Activated CD8-positive, alpha-beta memory T cell treated with anti-CD3 and anti-CD28 coated beads for 48 hours (primary cell): ENCODE measurements at places on chromosomes 1 and 21.

- no peak for DNase-seq
Observed at GRCh38 chr1:212453156-212453857, 20.6 kb downstream of the NENF start.

GRCh38 chr1:202056644-202057334 is 46.4 kb downstream of the ELF3 start:
- DNase-seq: no peak

DNA sequence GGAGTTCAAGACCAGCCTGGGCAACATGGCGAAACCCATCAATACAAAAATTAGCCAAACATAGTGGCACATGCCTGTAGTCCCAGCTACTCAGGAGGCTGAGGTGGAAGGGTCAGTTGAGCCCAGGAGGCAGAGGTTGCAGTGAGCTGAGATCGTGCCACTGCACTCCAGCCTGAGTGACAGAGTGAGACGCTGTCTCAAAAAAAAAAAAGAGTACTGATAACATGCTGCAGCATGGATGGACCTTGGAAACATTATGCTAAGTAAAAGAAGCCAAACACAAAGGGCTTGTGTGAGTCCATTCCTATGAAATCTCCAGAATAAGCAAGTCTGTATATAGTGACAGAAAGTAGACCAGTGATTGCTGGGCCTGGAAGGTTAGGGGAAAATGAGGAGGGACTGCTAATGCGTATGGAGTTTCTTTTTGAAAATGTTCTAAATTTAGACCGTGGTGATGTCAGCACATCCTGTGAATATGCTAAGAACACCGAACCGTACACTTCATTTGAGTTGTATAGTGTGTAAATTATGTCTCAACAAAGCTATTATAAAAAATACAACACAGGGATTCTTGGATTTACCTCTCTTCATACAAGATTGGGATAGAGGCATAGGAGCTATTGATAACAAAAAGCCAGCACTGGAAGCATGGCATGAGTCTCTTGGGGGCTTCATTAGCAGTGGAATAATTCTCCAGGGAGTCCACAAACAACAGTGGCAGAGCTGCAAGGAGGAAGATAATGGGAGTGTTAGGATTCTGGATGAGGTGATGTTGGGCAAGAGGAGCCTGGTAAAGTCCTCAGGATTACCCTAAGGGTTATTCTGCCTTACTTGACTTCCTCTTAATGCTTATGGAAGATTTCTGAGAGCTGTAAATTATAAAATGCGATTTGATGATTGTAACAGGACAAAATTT is 73.5 kb downstream of the TTC3 start:
- no peak for DNase-seq

DNA sequence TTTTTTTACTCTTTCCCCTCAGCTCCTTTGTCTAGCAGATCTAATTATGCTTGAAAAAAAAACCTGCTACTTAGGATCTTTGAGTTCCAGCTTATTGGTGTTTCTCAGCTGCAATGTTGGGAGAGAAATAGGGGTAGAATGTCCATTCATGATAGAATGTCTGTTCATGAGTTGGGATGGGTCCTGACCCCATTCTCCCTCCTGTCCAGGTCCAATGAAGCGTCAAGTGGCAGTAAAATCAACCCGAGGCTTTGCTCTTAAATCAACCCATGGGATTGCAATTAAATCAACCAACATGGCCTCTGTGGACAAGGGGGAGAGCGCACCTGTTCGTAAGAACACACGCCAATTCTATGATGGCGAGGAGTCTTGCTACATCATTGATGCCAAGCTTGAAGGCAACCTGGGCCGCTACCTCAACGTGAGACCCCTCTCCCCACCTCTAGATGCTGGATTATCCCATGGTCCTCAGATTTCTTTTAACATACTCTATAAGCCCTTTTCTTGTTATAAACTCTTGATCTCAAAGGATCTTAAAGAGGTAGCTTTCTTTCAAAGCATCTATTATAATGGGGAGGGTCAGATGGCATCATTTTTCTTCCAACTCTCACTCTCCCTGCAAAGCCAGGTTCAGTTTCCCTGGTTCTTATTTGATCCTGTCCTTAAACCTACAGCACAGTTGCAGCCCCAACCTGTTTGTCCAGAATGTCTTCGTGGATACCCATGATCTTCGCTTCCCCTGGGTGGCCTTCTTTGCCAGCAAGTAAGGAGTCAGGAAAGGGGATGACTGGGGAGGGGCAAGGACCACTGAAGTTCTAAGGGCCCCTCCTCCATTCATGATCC is 11.1 kb downstream of the CERS2 start:
- DNase-seq: no peak

DNA sequence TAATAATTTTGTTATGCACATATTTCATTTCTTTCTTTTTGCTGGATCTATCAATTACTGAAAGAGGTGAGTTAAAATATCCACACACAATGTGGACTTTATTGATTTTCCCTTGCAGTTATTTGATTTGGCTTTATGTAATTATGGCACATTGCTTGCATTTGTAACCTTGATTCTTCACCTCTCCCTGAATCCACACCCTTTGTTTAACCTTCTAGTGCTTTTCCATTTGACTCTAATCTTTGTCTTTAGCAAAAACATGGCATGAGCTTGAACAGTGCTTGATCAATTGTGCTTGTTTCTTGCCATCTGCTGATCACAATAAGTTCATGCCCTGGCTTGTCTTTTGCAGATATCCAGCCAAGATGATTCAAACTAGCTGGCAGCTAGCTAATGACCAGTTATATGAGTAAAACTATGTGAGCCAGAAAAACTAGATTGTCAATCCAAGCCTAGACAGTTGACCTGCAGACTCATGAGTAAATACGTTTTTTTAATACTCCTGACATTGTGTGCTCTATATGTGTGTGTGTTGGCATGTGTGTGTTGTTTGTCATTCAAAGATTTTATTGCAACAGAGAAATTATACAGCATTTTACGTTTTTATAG is 899.2 kb downstream of the NCAM2 start:
- DNase-seq: no peak

DNA sequence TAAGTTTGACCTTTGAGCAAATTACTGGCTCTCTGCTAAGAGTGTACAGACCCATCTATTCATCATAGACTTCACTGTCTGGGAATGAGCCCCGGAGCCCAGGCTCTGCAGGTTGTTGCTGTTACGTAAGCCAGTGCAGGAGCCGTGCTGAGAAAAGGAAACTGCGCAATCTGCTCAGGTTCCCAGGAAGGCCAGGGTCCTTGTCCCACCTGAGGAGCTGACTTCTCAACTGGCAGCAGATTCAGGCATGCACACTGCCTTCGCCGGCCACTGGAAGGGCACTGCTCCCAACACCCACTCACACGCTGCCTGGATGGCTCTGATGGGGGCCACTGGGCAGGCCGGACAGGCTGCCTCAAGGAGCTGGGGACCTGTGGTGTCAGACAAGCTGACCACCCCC is 19.5 kb downstream of the RCAN1 start:
- DNase-seq: no peak

DNA sequence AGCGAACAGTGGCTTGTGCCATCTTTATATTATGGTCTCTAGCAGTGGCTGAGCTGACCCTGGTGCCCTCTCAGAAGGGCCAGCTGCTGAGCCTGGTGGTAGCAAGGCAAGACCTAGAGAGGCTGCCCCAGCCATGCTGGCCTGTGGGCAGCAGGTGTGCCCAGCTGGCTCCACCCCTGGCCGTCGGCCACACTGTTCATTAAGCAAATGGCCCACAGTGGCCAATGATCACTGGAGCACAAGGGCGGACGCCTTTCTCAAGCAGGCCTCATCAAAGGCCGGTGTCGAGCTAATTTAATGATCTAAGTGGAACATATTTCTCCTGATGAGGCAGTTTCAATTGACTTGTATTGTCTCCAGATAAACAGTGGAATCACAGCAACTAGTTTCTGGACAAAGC is 89.4 kb downstream of the GRIK3 start:
- DNase-seq: no peak

DNA sequence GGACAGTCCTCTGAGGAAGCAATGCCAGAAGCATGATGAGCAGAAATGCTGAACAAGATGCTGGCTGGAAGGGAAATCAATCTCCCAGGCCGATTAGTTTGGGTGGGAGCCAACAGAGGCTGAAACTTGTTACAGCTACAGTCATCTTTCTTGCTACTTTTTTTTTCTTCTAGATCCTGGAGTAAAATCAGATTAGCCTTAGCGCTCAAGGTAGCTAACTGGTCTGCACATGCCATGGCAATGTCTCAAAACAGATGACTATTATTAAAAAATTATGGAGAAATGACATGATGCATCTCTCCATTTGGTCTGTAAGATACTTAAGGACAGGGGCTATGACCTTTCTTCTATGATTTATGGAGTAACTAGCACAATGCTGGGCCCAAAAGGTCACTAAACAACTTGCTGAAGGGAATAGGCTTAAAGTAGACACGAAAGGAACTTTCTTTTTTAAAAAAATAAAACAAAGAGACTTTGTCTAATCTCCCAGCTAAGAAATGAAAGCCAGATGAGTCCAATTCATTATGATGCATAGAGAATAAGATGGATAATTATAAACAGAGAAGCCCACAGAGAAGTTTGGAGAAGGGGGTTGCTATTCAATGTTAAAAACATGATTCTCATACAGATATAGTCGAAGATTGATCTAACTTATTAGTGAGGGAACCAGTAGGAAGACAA is 42.5 kb downstream of the UTP25 start:
- no peak for DNase-seq

DNA sequence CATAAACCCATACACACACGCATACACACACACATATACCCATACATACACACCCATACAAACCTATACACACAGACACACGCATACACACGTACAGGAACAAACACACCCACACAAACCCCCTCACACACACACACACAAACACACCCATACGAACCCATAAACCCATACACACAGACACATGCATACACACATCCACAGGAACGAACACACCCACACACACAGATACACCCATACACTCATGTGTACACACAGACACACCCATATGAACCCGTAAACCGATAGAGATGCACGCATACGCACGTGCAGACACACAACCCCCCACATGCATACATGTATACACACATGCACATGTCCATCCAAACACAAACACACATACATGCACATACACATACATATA is 9.5 kb downstream of the WNT9A start:
- no peak for DNase-seq

GRCh38 chr1:197173571-197174507 is 27.4 kb upstream of the ASPM start:
- DNase-seq: no peak

DNA sequence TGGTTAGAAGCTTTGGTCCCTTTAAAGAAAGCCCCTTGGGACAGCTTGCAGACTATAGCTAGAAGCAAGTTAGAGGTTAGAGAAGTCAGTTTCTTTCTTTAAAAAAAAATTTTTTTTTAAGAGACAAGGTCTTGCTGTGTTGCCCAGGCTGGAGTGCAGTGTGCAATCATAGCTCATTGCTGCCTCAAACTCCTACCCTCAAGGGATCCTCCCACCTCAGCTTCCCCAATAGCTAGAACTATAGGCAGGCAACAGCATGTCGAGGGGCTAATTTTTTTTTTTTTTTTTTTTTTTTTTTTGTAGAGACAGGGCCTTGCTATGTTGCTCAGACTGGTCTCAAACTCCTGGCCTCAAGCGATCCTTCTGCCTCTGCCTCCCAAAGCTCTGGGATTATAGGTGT is 44.2 kb upstream of the ZNF326 start:
- no peak for DNase-seq
